Vagina (tissue), 2 donors: ENCODE measurements at places on chromosomes 13 and 19. TPM values are rescaled to one million over a fixed set of nuclear protein-coding genes. Genes with fewer than 3 reads are reported as not detected.

- DNase-seq, result no peak
Observed at GRCh38 chr19:47512183-47512947, 2.5 kb downstream of the NAPA start.

DNA sequence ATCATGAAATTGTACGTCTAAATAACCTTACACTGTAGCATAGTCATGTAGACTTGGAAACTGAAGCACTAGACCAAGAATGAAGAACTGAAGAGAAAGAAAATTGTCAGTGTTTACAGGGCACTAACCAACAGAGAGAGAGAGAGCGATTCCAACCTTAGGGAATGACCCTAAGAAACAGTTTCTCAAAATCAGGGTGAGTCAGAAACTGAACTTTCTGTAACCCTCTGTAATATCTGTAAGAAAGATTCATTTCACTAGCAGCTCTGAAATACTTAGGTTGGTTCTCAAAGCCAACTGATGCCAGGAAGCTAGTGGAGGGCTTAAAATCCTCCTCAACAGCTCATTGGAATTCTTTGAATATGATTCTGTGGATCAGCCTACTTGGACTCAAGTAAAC, 936.9 kb downstream of the EFNB2 start:
- no peak for DNase-seq

DNA sequence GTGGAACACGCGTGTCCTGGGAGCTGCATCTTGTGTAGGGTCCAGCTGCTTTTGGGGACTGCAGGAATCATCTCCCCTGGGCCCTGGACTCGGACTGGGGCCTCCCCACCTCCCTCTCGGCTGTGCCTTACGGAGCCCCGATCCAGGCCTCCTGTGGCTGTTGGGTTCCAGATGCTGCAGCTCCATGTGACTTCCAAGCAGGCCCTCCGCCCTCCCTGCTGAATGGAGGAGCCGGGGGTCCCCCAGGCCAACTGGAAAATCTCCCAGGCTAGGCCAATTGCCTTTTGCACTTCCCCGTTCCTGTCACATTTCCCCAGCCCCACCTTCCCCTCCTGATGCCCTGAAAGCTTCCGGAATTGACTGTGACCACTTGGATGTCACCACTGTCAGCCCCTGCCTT, 6.2 kb upstream of the PGLS start:
- no peak for DNase-seq

GRCh38 chr13:29925457-29926097, 75.2 kb upstream of the UBL3 start:
- DNase-seq, result no peak

DNA sequence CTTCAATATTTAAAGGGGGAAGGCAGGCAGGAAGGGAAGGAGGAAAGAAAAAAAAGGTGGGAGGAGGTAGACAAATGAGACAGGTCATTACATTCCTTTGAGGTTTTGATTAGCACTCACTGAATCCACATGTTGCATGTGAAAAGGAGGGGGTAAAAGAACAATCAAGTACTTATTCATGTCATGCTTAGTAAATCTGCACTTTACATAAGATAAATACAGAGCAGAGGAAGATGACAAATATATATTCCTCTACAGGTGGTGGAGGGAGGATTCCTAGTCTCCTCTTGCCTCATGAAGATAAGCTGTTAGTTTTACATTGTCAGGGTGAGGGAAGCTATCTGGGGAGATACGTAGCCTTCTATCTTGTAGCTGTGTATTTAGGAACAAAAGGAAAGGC, 1645.4 kb upstream of the SPRY2 start:
- no peak for DNase-seq

DNA sequence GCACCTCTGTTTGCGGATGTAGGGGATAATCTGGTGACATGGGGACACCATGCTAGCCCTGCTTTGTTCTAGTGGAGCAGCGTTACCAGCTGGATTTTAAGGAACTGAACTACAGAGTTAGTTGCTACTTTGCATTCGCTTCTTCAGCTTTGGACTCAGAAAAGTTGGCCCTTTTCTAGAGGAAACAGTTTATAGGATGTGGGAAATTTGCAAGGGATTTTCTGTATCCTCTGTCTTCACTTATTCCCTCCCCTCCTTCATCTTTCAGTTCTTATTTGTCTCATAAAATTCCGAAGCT, 2.1 kb downstream of the GATAD2A start:
- DNase-seq, result no peak

DNA sequence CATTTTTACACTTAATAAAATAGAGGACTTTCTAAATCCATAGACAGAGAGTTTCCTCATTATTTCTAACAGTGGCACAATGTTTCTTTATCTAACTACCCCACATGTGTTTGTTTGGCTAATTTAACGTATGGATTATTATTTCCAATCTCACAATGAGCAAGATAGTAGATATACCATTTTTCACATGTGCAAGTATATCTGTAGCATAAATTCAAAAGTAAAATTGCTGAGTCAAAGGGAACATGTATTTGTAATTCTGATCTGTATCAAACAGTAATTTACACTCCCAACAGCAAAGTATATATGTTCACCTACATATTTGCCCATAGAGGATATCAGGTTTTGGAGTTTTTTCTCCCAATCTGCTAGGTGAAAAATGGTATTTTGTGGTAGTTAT, 18.3 kb downstream of the MAST1 start:
- no peak for DNase-seq

DNA sequence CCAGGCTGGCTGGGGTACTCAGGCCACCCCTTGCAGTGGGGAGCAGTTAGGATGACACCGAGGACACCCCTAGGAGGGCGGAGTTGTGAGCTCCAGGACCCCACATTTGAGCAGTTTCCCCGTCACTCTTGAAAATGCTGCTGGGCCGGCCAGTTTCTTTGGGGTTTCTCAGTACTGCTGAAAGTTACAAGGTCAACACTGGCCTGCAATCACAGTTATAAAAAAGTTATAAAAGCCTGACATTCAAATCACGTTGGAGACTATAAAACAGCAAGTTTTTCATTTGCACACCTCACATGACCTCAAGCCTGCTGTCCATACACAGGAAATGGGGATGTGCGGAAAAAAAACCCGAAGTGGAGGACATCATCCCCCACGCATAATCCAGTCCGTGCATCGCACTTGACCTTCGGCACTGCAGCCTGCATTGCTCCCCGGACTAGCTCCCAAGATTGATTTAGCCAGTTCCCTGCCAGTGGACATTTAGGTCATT, 27.0 kb downstream of the DNM2 start:
- no peak for DNase-seq

GRCh38 chr13:73065665-73066340, 7.0 kb downstream of the KLF5 start:
- DNase-seq, result no peak

GRCh38 chr19:609004-609346, 19.3 kb downstream of the HCN2 start:
- no peak for DNase-seq

DNA sequence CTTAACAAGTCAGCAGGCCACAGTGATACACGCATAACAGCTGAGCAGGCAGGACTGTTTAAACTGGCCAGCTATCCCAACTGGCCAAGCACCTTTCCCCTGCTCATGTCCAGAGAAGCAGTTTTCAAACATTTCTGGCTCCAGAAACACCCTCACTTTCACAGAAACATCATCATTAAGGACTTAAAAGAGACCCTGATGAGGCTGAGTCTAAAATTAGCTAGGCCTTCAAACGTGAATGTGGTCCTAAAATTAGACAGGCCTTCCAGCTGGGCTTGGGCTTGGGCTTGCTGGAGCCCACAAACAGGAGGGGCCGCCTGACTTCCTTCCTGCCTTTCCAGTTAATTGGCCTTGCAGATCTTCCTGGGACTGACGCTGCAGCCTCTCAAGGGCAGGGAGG, 334.2 kb downstream of the DNAJC15 start:
- DNase-seq, result no peak

GRCh38 chr19:40511487-40511886, 44.7 kb downstream of the SPTBN4 start:
- no peak for DNase-seq

GRCh38 chr13:42041011-42041683, 7.3 kb upstream of the DGKH start:
- no peak for DNase-seq

DNA sequence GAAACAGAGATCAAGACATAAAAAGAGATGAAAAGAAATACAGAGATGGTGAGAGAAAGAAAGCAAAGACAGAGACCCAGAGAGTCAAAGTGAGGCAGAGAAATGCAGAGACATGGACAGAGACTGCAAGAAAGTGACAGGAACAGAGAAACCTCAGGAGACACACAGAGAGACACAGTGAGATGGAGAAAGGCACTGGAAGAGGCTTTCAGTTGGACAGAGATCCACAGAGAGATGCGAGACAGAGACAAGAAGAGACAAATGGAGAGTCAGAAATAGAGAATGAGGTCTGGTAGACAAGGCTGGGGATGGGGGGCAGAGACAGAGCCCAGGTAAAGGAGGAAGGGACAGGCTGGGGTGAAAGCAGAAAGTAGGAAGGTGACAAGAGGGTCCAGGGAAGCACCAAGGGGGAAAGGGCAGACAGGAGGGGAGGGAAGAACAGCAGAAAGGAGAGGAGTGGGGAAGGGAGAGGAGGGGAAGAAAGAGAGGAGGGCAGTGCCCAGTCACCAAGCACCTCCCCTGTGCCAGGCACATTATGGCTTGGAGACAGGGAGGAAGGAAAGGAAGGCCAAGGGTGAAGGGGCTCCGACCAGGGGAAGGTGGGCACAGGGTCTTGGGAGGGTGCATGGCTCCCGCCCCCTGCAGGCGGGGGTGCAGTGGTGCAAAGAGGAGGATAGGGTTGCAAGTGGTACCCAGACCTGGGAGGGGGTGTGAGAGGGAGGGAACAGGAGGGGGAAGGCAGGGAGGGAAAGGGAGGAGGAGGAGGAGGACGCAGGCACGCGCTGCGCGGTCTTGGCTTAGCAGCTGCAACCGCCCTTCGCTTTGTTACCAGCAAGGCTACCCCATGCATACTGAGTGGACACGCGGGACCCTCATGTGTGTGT, 38.4 kb downstream of the DEDD2 start:
- DNase-seq, result no peak

DNA sequence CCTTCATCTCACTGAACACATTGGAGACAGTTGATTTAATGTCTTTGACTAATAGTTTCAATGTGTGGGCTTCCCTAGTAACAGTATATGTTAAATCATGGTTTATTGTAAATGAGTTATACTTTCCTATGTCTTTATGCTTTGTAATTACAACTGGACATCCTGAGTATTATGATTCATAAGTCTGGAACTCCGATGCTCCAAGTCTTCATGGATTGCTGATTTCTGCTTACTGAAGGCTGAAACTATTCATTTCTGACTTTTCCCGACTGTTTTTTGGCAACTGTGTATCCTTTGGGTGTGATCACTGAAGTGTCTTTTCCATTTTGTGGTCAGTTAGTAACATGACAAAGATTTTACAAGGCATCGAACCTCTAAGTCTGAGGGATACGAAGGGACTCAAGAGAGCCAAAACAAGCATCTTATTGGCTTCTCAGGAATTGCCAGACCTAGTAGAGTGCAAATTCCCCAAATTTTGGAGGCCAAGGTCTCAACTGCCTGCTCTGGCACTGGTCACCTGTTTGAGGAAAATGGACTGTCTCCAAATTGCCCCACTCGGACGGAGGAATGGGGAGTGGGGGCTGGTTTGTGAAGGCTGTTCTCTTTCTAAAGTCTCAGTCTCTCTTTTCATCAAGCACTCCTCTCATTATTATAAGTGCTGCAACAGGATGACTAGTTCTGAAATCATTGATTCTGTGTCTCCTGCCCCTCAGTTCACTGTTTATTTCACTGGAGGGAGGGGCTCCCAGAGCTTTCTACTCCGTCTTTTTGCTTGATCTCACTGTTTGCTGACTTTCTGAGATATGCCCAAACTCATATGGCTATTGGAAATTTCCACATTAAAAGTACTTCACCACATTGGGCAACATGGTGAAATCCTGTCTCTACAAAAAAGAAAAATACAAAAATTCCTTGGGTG, 20.2 kb upstream of the CD70 start:
- no peak for DNase-seq

CCDC122 gene
- 4.9 TPM for total RNA-seq

ICAM3 gene
- 7.9 TPM for total RNA-seq

DHDH gene
- not detected for total RNA-seq

ZNF526 gene
- total RNA-seq, result 6.1 TPM

SHANK1 gene
- total RNA-seq, result 0.98 TPM

OR4F17 gene
- not detected for total RNA-seq

AXL gene
- total RNA-seq, result 53.5 TPM

UPK1A gene
- 9.1 TPM for total RNA-seq

KLHL1 gene
- total RNA-seq, result not detected

PEX11G gene
- 2.7 TPM for total RNA-seq

ZNF93 gene
- 4.2 TPM for total RNA-seq

CACNG7 gene
- total RNA-seq, result not detected

ZNF726 gene
- total RNA-seq, result 2.5 TPM

RFPL4A gene
- total RNA-seq, result not detected

SMIM24 gene
- not detected for total RNA-seq

FFAR3 gene
- total RNA-seq, result not detected

LAIR1 gene
- 8.8 TPM for total RNA-seq

CABP5 gene
- total RNA-seq, result not detected
